ENCODE measurements at places on chromosomes 4 and X.

DNA sequence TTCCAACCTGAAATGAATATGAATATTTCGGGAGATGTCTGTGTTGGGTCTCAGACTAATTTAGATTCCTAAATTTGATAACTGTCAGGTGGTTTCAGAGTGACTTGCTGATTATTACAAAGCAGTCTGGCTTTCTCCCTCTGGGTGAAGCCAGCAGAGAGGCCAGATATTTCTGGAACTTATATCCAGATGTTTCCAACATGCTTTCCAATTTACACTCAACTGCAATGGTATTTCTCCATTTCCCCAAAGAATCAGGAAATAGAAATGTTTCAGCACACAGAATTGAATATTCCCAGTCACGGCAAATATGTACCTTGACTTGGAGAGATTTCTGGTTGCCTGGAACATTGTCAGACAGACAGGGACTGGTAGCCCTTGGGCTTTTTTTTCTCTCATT, 48.5 kb upstream of the EGFL6 start:
- no peaks in the 10 kb centered on the region for H3K36me3 ChIP-seq
- H3K27ac ChIP-seq, result no peak overlapping the region
- no peak for DNase-seq
- H3K4me3 ChIP-seq, result no peak overlapping the region
- no peaks in the 10 kb centered on the region for H3K27me3 ChIP-seq
- no peaks in the 10 kb centered on the region for H3K4me1 ChIP-seq

DNA sequence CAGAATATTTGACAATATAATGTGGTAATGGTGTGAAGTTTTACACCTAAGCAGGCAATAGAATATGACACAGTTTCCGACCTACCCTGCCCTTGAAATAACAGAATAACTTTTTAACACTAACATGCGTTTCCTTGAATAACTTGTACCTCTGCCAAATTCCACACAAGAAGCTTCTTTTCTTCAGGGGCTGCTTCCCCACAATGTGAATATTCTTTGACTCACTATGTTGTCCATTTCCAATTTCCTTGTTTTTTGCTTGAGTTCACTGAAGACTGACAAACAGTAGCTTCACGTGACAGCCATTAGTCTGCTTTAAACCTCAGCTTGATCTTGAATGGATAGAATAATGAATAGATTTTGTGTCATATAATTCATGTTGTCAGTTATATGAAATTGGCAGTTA, 14.3 kb downstream of the SHROOM3 start:
- H3K27ac ChIP-seq, result no peak overlapping the region
- H3K36me3 ChIP-seq, result no peaks in the 10 kb centered on the region
- H3K27me3 ChIP-seq, result peaks cover 3% of the 10 kb centered on the region
- H3K4me1 ChIP-seq, result no peaks in the 10 kb centered on the region
- DNase-seq, result no peak

GRCh38 chr4:81502564-81502963, 30.9 kb upstream of the RASGEF1B start:
- no peaks in the 10 kb centered on the region for H3K36me3 ChIP-seq
- peaks cover 40% of the 10 kb centered on the region for H3K4me1 ChIP-seq
- DNase-seq, result no peak
- H3K27me3 ChIP-seq, result no peaks in the 10 kb centered on the region

DNA sequence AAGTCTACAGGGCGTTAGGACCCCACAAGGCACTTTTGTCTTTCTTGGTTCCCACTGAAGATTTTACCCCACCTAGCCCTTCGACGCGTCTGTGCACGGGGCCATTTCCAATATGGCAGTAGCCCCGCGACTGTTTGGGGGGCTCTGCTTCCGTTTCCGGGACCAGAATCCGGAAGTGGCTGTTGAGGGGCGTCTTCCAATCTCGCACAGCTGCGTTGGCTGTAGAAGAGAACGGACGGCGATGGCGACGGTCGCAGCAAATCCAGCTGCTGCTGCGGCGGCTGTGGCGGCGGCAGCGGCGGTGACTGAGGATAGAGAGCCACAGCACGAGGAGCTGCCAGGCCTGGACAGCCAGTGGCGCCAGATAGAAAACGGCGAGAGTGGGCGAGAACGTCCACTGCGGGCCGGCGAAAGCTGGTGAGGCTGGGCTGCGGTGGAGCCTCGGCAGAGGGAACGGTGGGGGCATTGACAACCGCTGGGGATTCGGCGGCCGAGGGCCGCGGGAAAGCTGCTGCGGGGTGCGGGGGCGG, at the start of gene USP11:
Gene USP11 (plus strand): TSS at position 207 of the 530 bp plus-strand sequence. CDS start 35 bp downstream, at position 242.
- DNase-seq, result peak; percentile 49
- H3K4me3 ChIP-seq, result peak within 1 kb of the TSS; percentile 91
- H3K27me3 ChIP-seq, result no peaks in the 10 kb centered on the region
- peaks cover 11% of the 10 kb centered on the region for H3K36me3 ChIP-seq

- DNase-seq, result no peak
- H3K36me3 ChIP-seq, result no peaks in the 10 kb centered on the region
- H3K4me1 ChIP-seq, result peaks cover 15% of the 10 kb centered on the region
- H3K27ac ChIP-seq, result no peak overlapping the region
- peaks cover 15% of the 10 kb centered on the region for H3K27me3 ChIP-seq
Observed at GRCh38 chr4:41213625-41214135, 662 bp downstream of the APBB2 start.

DNA sequence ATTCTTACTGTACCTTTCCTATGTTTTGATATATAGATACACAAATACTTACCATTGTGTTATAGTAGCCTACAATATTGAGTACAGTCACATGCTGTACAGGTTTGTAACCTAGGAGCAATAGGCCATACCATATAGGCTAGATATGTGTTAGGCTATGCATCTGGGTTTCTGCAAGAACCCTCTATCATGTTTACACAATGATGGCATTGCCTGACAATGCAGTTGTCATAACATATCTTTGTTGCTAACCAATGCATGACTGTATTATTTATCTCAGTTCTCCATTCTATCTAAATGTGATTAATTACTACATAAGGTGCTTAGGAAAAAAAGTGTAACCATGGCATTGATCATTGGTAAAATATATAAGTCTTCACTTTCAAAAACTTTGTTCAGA, 10.0 kb upstream of the SPCS3 start:
- no peak overlapping the region for H3K4me3 ChIP-seq
- H3K36me3 ChIP-seq, result no peaks in the 10 kb centered on the region
- DNase-seq, result no peak
- peaks cover 13% of the 10 kb centered on the region for H3K4me1 ChIP-seq
- no peak overlapping the region for H3K27ac ChIP-seq

DNA sequence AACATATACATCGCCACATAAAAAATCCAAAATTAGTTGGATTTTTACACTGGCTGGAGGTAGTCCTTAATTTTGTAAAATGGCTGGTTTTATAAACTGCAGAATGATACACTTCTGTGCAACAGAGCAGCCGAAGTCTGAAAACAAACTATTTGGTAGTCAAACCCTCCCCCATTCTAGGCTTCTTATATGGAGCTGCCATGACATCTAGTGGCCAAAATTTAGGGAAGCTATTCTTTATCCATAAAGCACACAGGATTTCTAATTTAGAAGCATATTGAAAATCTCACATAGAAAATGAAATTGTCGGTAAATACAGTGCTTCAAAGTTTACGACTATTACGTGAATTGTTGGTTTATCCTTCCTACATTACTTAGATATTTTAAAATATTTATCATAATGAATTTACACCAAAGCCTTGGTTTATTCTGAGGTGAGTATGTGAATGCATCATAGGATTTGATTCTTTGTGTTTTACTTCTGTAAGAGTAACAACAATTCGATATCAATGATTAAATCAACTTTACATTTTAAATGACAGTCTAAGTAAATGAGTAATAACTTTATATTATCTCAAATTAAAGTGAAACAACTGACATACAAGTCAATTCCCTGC, 113.4 kb upstream of the FAM241A start:
- peak; percentile 11 for DNase-seq
- H3K36me3 ChIP-seq, result no peaks in the 10 kb centered on the region
- H3K27ac ChIP-seq, result no peak overlapping the region
- peaks cover 5% of the 10 kb centered on the region for H3K27me3 ChIP-seq
- H3K4me3 ChIP-seq, result no peak overlapping the region
- no peaks in the 10 kb centered on the region for H3K4me1 ChIP-seq

GRCh38 chr4:53961351-53961750, 103.1 kb downstream of the CHIC2 start:
- no peaks in the 10 kb centered on the region for H3K4me1 ChIP-seq
- no peak overlapping the region for H3K4me3 ChIP-seq
- no peaks in the 10 kb centered on the region for H3K36me3 ChIP-seq
- H3K27ac ChIP-seq, result no peak overlapping the region

GRCh38 chr4:88742561-88742960, 44.9 kb upstream of the NAP1L5 start:
- no peak for DNase-seq
- peaks cover 3% of the 10 kb centered on the region for H3K27me3 ChIP-seq
- H3K27ac ChIP-seq, result no peak overlapping the region
- peaks cover 6% of the 10 kb centered on the region for H3K4me1 ChIP-seq

GRCh38 chr4:20043991-20044390, 207.7 kb upstream of the SLIT2 start:
- no peaks in the 10 kb centered on the region for H3K36me3 ChIP-seq
- no peak overlapping the region for H3K27ac ChIP-seq
- DNase-seq, result no peak
- H3K27me3 ChIP-seq, result no peaks in the 10 kb centered on the region
- no peak overlapping the region for H3K4me3 ChIP-seq

GRCh38 chr4:123632693-123633030, 236.1 kb downstream of the SPRY1 start:
- peaks cover 4% of the 10 kb centered on the region for H3K27me3 ChIP-seq
- H3K27ac ChIP-seq, result no peak overlapping the region
- no peaks in the 10 kb centered on the region for H3K36me3 ChIP-seq
- H3K4me1 ChIP-seq, result no peaks in the 10 kb centered on the region
- DNase-seq, result no peak

- H3K4me3 ChIP-seq, result no peak overlapping the region
- no peaks in the 10 kb centered on the region for H3K36me3 ChIP-seq
- no peak for DNase-seq
- no peak overlapping the region for H3K27ac ChIP-seq
- H3K4me1 ChIP-seq, result peaks cover 4% of the 10 kb centered on the region
- H3K27me3 ChIP-seq, result no peaks in the 10 kb centered on the region
Observed at GRCh38 chr4:10753856-10754402, 69.4 kb upstream of the CLNK start.

GRCh38 chrX:18436017-18436416, 10.6 kb downstream of the CDKL5 start:
- no peaks in the 10 kb centered on the region for H3K36me3 ChIP-seq
- H3K27ac ChIP-seq, result no peak overlapping the region
- no peak for DNase-seq
- no peaks in the 10 kb centered on the region for H3K27me3 ChIP-seq
- H3K4me1 ChIP-seq, result peaks cover 7% of the 10 kb centered on the region
- no peak overlapping the region for H3K4me3 ChIP-seq
